Right ventricle myocardium superior (tissue), 1 donor: ENCODE measurements at places on chromosomes 1 and 21. TPM values are rescaled to one million over a fixed set of nuclear protein-coding genes. Genes with fewer than 3 reads are reported as not detected.

DNA sequence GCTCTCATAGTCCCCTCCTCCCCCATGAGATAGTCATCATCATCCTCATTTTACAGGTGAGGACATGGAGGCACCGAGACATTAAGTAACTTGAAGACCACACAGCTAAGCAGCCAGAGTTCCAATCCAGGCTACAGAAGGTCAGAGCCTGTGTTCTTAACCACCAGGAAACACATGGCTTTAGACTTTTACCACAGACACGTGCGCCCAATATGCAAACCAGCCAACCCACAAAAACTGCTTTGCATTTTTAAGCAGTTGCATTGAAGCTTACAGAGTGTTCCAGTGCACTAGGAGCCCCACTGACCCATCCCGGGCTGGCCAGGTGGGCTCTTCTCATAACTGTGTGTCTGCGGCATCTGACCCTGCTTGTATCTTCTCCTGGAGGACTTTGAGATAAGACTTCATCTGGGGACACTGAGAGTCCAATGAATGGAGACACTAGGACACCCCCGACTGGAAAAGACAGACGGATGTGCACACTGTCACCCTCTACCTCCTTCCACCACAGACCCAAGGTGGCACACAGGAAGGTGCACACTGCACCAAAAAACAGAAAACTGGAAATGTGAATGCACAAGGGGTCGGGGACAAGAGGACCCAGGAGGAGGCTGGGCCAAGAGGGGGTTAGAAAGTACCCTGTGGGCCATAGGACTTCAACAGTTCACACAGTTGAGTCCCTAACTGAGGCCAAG, 56.4 kb downstream of the ETS2 start:
- DNase-seq = no peak

Gene LYPD8
- total RNA-seq = not detected

Gene FAM151A
- total RNA-seq = 2.1 TPM

DNA sequence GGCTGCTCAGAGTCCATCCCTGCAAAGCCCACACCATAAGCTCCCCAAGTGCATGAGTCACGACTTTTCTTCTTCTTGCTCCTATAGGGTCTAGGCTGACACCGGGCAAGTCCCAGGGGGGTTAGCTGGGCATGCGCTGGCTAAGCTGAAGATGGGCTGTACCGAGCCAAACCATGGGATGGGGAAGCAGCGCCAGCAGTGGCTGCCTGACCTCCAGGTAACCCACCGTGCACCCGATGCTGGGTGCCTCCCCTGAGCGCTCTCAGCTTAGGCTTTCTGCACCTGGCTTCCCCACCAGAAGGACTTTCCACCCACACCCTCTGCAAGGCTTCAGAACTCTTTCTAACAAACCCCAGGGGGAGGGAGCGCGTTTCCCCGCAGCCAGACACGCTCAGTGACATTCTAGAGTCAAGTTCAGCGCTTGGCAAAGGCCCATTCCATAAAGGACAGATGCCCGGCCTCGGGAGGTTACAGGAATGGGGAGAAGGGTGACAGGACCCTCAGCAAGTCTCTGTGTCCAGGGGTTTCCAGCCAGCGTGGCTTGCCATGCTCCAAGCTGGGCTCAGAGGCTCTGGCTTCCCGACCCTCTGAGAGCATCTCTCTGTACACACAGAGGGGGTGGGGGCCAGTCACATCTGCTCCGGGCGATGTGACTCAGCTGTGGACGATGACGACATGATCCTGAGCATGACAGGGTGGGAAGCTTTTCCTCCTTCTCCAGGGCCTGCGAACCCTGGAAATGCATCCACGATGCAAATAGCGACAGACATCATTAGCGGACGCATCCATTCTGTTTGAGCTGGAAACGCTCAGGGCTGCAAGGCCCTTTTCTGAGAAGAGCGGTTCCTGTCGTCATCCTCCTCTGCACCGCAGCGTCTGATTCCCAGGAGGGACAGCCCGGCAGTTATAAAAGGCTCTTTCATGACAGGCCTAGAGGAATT, 107.8 kb downstream of the SIK1 start:
- no peak for DNase-seq
